ENCODE measurements at places on chromosomes 11 and 22. TPM values are rescaled to one million over a fixed set of nuclear protein-coding genes. Genes with fewer than 3 reads are reported as not detected.

LRRC32 gene
- total RNA-seq, result 33.5 TPM

OR2D2 gene
- total RNA-seq, result not detected

SLC5A12 gene
- total RNA-seq, result 0.11 TPM

INCENP gene
- total RNA-seq, result 13.5 TPM

HEPHL1 gene
- not detected for total RNA-seq

RFPL2 gene
- total RNA-seq, result not detected

SOX10 gene
- 0.62 TPM for total RNA-seq

MMP11 gene
- 6.2 TPM for total RNA-seq

DNA sequence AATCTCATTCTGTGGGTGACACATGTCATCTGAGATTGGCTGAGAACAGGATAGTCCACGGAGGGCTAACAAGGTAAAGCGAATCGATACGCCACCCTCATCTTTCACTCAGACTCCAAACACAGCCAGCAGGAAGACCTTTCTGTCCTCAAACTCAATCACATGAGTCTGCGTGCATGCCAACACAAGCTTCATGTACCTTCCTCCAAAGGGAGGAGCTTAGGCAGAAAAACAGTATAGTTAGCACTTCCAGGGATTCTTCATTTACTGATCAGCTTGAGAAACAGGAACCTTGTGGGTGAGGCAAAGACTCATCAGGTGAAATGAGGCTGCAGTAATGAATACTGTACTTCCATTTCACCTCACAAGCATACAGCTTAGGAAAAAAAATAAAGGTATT is 767.1 kb upstream of the API5 start:
- no peak for DNase-seq

DNA sequence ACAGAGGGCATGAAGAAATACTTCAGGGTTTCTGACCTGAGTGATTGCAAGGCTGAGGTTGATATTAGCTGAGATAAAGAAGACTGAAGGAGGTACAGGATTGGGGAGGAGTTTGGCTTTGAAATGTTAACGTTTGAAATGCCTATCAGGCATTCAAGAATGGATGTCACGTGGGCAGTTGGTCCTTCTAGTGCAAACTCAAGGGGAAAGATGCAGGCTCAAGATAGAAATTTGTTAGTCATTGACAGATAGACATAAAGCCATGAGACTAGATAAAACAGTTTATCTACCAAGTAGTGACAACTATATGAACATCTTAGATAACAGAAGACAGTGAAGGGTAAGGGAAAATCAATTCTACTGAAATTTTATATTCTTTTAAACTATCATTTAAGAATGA is 23.1 kb downstream of the TTC17 start:
- no peak for DNase-seq

GRCh38 chr11:5289696-5290095 is 12.1 kb downstream of the OR51B4 start:
- no peak for DNase-seq

DNA sequence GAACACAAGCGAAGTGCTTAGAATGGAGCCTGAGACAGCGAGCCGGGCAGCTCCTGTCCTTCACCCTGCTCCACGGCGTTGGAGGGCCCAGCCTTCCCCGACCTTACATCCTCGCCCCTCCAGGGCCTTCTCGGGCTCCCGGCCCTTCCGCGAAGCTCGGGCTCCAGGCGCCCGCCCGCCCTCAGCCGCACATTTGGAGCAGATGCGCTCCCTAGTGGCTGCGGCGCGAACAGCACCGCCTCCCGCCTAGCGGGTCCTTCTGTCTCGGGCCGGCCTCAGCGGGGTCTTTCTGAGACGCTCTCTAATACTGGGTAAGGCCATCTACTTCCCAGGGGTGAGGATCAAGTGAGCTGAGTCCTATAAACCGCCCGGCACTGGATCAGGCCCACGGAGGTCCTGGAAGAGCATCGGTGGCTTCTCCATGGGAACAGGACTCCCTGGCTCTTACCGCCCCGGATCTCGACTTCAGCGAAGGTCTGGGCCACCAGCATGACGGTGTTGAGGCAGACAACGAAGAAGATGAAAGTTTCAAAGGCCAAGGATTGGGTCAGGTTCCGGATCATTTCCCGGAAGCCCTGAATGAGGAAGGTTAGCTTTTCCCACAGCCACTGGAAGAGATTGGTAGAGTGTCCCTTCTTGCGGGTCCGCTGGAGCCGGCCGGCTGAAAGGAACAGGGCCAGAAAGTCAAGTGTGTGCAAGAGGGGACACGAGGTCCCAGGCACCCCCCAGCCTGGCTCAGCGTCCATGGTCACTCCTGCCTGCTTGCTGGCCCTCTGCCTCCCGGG is 3.7 kb downstream of the CATSPER1 start:
- DNase-seq, result peak; percentile 87

DNA sequence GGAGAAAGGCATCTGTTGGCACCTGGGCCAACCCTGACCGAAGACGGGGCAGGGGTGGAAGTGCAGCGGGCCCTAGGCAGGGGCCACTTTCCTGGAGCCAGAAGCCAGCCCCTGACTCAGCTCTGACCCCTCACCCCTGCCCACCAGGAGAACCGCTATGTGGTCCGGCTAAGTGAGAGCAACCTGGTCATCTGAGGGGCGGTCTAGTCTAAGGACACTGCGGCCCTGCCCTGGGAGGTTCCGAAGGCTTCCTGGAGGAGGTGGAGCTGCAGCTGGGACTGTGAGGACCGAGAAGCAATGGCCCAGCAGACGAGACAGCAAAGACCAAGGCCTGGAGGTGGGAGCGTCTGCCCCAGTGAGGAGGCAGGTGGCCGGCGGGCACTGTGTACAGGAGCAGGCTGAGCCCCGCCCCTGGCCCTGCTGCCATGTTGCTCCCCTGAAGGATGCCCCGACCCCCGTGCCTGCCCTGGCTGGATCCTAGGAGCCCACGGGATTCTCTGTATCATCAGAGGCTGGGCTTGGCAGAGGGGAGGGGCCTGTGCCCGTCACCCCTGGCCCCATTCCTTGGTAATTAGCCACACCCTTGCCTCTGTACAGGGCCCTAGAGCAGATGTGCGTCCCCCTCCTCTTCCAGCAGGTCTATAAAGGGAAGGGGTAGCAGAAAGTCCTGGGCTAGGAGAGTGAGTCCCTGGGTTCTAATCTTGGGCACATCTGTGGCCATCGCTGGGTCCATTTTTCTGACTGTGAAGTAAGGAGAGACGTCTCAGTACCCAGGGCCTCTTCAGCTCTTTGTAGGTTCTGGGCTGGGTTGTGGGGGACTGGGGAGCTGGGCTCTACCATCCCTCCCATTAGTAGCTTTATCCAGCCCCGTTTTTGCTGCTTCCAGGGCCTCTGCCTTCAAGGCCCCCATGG is 19.4 kb downstream of the RELT start:
- DNase-seq, result no peak

DNA sequence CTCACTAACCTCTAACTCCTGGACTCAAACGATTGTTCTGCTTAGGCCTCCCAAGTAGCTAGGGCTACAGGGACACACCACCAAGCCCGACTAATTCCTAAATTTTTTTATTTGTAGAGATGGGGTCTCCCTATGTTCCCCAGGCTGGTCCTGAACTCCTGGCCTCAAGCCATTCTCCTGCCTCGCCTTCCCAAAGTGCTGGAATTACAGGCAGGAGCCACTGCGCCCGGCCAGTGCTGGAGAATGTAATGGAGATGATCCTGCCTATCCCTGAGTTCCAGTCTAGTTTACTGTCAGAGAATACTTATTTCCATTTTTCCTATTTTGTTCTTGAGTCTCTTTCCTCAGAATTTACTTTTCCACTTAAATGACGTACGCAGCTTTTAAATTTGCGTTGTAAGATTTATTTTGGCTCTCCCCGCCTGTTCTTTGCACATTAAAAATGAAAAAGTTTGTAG is at the start of gene CHEK1:
CHEK1 (plus strand) TSS at position 408 of the 458 bp plus-strand sequence. CDS start 1,606 bp downstream, outside the sequence.
- DNase-seq, result no peak

- DNase-seq, result no peak
These were observed 9.8 kb downstream of the POU2AF3 start for GRCh38 chr11:111308140-111308539.

DNA sequence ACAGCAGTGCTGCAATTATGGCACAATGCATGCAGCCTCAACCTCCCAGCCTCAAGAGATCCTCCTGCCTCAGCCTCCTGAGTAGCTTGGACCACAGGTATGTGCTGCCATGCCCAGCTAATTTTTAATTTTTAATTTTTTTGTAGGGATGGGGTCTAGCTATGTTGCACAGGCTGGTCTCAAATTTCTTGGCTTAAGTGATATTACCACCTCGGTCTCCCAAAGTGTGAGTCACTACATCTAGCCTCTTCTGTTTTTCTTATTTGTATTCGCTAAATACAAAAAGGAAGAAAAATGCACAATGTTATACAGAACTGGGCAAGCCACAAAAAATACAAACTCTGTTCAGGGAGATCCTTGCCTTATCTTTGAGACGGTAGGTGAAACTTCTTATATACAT is 62.1 kb downstream of the DDI1 start:
- no peak for DNase-seq

- DNase-seq, result no peak
These were observed 104.7 kb downstream of the NAV2 start for GRCh38 chr11:19817265-19817851.

GRCh38 chr11:86632499-86633269 is 39.7 kb downstream of the ME3 start:
- DNase-seq, result no peak

GRCh38 chr22:37701141-37701786 is 4.4 kb downstream of the TRIOBP start:
- no peak for DNase-seq

- no peak for DNase-seq
These were observed 7.4 kb upstream of the CARD16 start for GRCh38 chr11:105052487-105052886.

- DNase-seq, result no peak
These were observed 14.7 kb downstream of the GATD1 start for GRCh38 chr11:762421-763072.

- no peak for DNase-seq
These were observed 626.3 kb upstream of the LRRC4C start for GRCh38 chr11:42085736-42086135.

- no peak for DNase-seq
These were observed 558.1 kb downstream of the INSC start for GRCh38 chr11:15672825-15673224.

DNA sequence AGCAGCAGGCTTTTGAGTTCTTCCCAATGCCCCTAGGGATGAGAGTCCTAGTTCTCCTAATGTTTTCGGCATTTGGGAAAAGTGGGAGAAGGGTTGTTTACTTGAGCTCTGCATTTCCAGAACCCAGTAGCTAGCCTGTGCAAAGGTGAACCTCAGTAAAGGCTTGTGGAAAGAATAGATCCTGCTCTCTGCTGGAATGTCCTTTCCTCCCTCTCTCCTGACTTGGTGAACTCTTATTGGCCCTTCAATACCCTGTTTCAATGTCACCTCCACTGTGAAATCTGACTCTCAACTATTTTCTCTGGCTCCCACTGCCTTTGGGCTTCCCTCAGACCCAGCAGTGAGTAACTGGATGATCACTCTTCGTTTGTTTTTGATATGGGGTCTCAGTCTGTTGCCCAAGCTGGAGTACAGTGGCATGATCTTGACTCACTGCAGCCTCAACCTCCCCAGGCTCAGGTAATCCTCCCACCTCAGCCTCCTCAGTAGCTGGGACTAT is 2.4 kb upstream of the UVRAG start:
- no peak for DNase-seq

DNA sequence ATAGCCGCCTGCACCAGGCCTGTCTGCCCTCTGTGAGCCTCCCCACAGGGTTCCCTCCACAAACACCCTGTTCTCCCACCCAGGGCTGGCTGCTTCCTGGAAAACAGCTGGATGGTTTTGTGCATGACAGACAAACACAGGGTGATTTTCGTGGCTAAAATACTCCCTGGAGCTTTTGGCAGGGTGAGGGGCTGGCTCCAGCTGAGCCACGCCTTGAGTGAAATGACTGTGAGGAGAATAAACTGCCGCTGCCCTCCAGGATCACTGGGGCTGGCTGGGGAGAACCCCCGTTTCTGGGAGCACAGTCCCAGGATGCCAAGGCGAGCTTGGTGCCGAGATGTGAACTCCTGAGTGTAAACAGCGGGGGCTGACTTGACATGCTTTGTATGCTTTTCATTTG is 20.3 kb upstream of the PPP6R3 start:
- no peak for DNase-seq

GRCh38 chr22:44730022-44730393 is 22.4 kb upstream of the ARHGAP8 start:
- DNase-seq, result no peak

DNA sequence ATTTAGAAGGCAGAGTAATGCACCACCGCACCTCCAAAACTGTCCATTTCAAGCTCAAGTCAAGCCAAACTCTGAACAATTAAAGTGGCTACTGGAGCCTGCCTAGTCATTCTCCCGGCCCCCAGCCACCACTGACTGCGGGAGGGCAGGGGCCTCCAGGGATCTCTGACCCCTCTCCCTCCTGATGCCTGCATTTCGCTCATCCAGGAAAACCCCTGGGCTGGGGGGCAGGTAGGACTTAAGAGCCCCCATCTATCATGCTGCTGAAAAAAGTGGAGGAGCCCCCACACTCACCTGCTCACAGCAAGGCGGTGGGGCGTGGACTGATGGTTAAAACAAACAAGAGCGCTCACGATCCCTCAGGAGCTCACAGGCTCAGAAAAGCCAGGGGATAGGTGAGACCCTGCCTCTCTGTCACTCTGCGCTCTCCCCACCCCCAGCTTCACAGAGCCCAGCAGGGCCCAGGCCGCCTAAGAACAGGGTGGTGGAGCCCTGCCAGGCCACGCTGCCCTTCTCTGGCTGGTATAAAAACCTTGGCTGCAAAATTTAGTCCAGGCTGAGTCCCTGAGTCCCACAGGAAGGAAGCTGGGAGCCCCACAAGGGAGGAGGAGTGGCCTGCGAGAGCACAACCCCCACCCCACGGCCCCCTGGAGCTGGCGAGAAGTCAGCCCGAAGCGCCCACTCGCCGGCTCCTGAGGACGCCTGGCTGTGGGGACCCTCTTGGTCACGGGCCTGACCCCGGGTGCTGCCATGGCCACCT is 21.0 kb upstream of the MOB2 start:
- no peak for DNase-seq

GRCh38 chr11:71172680-71173079 is 79.7 kb downstream of the SHANK2 start:
- peak; percentile 51 for DNase-seq

DNA sequence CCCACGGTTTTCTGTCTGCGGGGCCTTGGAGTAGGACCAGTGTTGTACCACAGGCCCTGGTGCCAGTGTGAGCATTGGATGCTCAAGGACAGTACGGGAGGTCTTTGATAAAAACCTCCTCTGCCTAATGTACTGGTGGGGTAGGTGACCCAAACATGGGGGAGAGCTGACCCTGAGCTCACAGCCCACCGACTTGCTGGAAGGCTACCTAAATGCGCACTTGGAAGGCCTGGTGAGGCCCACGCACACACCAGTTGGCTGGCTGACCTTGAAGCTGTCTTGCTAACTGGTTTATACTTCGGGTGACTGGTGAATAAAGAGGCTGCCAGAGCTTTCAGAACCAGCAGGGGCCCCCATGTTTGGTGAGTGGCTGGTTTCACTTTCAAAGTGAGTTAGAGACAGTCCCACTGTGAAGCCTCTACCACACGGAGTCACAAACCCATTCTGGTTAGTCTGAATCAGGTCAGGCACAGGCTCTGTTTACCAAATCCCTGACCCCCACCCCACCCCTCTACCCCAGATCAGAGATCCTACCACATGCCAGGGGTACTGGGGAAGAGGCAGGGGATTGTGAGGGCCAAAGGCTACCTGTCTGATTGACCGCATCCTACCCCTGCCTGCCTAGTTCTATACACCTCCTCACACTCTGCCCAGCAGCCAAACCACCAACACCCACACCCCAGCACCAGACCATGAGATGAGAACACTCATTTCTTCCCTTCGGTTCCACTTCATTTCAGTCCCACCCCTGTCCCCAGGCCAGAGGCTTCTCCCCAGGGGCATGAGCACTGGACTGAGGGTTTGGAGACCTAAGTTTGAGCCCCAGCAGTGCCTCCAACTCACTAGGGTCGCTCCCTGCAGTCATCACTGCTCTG is 12.7 kb upstream of the IL2RB start:
- DNase-seq, result no peak

Measured in cardiac septum (tissue), 1 donor.